Upper lobe of right lung (tissue), 1 donor: ENCODE measurements at places on chromosomes 4 and X. TPM values are rescaled to one million over a fixed set of nuclear protein-coding genes. Genes with fewer than 3 reads are reported as not detected.

Gene USP46
- 15.4 TPM for total RNA-seq

Gene MFSD8
- 27.8 TPM for total RNA-seq

- DNase-seq = no peak
Measured at GRCh38 chr4:87333267-87333666, 10.6 kb upstream of the HSD17B13 start.

Gene RHOXF1
- total RNA-seq = 0.72 TPM

Gene HHIP
- 247 TPM for total RNA-seq

GRCh38 chr4:5691491-5692132 is 16.7 kb downstream of the EVC2 start:
- DNase-seq = no peak

DNA sequence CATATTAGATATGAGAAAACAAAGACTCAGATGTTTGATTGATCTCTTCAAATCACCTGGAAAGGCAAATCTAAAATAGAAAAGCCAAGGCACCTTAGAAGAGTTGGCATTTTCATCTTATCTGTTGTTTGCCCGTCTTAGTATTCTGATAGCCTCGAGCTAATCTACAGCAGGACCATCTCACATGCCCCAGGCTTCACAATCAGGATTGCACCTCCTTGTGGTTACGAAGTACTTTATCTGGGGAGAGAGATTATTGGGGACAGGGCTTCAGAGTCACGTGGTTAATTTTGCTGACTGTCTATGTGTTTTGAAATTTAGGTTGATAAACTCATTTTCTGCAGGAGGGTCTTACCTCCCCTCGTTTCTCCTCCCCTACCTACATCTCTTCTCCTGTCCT is 313.1 kb upstream of the ANXA10 start:
- DNase-seq = no peak

DNA sequence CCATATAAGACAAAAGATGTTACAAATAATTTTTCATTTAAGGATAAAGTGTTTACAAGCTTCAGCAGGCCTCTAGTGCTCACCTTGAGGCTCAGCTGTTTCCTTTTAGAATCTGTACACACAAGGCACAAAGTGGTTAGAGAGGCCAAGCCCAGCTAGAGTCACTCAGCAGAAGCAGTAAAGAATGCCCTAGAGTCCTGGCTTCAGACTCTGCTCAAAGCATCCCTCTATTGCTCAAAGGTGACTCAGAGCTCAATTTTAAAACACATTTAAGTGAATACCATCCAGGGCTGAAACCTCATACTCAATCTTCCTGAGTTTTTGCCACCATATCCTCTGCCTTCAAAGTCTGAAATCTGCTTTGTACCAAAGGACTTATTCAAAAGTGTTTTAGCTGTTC is 22.6 kb upstream of the PHF8 start:
- no peak for DNase-seq

DNA sequence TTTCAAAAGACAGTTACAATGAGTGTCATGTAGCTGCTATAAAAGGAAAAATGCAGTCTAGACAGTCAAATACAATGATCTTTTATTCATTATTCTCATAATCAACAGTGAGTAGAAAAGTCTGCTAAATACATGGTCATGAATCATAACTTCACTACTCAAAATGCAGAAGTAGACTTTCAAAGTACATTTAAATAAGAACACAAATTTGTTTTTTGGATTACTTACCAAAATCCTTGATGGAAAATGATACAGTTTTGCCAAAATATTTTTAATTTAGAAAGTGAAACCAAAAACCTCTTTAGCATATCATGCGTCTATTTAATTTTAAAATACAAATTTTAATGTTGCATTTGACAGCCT is 4.9 kb downstream of the ACSL4 start:
- DNase-seq = no peak

Gene GLRA3
- not detected for total RNA-seq

DNA sequence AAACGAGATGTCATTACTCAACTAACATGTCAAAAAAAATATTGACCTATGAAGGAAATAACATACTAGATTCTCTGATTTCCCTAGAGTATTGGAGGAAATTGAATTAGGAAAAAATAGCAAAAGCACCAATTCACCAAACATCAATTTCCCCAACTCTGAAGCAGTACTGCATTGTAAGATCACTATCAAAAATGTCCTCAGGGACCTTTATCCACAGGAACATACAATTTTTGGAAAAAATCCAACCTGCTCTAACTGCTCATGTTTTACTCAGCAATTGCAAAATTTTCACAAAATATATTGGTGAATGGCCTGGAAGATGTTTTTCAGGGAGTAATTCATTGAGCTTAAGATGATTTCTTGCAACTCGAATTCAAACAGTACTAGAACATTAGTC is 239.0 kb upstream of the GIMD1 start:
- no peak for DNase-seq

Gene PNMA3
- total RNA-seq = 0.32 TPM

DNA sequence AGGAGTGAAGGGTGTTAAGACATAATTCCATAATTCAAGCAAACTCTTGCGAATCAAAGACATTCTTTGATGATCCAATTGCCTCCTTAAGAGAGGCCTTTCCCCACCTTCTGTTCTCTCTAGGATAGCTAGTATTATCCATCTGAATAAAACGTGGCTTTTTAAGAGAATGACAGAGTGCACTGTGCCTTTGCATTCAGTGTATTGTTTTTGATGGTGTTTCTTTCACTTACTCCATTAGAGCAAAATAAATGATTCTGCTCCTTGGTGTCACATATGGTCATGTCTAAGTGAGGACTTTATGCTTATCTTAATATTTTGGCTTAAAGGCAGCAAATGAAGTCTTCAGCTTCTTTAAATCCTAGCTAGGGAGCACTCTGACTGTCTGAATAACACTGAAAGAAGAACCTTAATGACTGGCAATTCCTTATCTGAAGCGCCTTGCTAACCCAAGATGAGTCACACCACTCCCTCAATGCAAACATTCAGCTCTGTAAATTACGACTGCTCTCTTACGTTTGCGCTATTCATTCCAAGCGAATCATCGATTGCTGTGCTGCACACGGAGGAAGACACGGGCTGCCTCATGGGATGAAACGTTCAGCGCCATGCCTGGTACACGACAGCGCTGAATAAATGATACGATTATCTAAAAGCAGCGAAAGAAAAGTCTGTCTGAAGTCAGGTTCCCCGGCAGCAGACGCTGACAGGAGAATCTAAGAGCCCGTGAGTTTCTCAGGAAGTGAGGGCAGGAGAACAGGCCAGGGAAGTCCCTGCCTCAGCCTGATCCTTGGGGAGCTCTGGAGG is 35.1 kb upstream of the GEMIN8 start:
- DNase-seq = no peak

DNA sequence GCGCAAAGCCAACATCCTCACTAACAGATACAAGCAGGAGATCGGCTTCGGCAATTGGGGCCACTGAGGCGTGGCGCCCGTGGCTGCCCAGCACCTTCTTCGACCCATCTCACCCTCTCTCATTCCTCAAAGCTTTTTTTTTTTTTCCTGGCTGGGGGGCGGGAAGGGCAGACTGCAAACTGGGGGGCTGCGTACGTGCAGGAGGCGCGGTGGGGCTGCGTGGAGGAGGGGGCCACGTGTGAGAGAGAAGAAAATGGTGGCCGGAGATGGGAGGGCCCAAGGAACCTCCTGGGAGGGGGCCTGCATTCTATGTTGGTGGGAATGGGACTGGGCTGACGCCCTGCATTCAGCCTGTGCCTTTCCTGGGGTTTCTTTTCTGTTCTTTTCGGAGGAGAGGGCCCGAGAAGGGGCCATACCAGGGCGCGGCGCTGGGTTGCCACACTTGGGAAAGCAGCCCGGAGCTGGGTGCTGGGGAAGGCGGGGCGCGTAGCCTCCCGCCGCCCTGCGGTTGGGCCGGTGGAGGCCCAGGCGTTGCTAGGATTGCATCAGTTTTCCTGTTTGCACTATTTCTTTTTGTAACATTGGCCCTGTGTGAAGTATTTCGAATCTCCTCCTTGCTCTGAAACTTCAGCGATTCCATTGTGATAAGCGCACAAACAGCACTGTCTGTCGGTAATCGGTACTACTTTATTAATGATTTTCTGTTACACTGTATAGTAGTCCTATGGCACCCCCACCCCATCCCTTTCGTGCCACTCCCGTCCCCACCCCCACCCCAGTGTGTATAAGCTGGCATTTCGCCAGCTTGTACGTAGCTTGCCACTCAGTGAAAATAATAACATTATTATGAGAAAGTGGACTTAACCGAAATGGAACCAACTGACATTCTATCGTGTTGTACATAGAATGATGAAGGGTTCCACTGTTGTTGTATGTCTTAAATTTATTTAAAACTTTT is 4.5 kb downstream of the MID1IP1 start:
- peak; percentile 88 for DNase-seq

Gene PRRG3
- total RNA-seq = 1.4 TPM

GRCh38 chr4:1403177-1403583 is 3.1 kb downstream of the NKX1-1 start:
- peak; percentile 40 for DNase-seq

- DNase-seq = peak; percentile 74
Measured at GRCh38 chrX:107826238-107827029, 768 bp downstream of the MID2 start.

Gene DMRTC1
- 0.61 TPM for total RNA-seq

- no peak for DNase-seq
Measured at GRCh38 chrX:20019672-20020365, 29.0 kb upstream of the BCLAF3 start.

Gene RBMXL3
- total RNA-seq = not detected

Gene MAML3
- total RNA-seq = 13.1 TPM

Gene CXCL1
- 8.2 TPM for total RNA-seq
